Stimulated activated CD4-positive, alpha-beta T cell treated with anti-CD3 and anti-CD28 coated beads, Interleukin-2, amount 100 ng/mL, for 24 hours (primary cell): ENCODE measurements at places on chromosomes 16 and 17.

- no peak for DNase-seq
Observed at GRCh38 chr16:79121906-79122305, 478.6 kb downstream of the MAF start.

DNA sequence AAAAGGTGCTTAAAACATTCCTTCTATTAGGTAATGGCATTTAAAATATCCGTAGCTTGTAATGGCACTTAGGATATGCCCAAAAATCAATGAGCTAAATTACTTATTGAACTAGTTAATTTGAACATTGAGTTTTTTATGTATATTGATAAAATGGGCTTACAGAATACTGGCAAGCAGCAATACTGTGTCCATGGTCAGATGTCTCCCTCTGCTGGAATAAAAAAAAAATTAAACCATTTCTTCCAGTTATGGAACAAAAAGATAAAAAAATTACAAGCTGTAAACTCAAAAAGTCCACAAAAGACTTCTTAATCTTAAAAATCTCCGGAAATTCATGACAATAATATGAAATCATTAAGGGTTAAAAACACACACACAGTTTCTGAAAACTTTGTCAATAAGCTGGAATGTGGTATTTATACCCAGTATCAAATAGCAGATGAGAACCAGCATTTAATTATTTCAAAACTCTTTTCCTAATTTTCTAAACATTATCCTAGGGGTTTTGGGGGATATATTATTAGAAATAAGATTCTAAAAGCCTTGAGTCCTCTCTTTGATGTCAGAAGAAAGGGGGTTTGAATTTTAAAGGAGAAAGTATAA, 21.5 kb upstream of the PSMD7 start:
- no peak for DNase-seq

- DNase-seq: no peak
Observed at GRCh38 chr16:842061-842476, 41.5 kb upstream of the GNG13 start.

GRCh38 chr16:81532491-81533174, 88.0 kb downstream of the CMIP start:
- no peak for DNase-seq

DNA sequence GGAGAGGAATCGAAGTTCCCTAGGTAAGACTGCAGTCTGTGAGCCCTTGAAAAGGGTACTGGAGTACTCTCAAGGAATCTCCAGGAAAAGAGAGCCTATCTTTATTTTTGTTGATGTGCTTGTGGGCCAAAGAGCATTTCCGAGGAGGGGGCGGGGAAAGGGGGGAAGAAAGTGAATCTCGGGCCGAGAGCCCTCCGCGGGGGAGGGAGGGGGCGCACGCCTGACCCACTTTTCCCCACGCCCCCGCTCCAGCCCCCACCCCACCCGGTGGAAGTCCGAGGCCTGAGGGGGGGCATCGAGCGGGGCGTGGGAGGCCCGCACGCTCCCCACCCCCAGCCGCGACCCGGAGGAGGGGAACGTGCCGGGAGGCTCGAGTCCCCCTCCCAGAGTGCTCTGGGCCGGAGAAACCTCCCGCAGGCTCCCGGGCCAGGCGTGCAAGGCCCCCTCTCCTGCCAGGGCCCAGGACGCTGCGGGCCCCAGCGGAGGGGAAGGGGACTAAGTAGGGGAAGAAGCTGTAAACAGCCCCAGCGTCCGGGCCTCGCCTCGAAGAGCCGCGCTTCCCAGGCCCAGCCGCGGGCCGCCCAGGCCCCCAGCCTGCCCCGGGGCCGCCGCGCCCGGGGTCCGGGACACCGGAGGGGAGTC, 444 bp downstream of the HELZ start:
- peak; percentile 22 for DNase-seq

GRCh38 chr16:1225051-1225451, at the start of gene TPSG1:
Gene TPSG1 (minus strand): TSS chr16:1225268. CDS start chr16:1225252, 16 bp downstream.
- no peak for DNase-seq

DNA sequence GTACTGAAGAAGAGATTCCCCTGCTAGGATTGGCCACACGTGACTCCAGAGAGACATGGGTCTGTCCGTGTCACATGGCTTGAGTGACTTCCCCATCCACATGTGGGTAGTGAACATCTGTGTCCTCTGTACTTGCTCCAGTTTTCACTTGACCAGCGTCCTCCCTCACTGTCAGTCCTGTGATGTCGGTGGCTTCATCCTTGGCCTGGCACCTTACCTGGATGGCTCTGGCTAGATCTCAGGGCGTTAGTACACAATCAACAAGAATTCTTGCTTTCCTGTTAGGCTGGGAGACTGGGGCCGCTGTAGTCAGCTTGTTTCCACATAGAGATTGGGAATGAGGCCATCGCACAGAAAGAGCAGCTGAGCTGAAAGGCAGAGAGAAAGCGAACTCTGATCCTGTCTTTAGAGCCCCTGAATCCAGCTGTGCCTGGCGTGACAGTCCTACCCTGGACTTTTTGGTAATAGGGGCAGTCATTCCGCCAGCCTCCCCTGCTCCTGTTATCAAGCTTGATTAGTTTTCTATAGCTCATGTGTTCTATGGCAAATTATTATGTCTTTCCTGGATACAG, 227.3 kb downstream of the SNX29 start:
- no peak for DNase-seq

- no peak for DNase-seq
Observed at GRCh38 chr16:5449901-5450300, 352.3 kb upstream of the EEF2KMT start.

DNA sequence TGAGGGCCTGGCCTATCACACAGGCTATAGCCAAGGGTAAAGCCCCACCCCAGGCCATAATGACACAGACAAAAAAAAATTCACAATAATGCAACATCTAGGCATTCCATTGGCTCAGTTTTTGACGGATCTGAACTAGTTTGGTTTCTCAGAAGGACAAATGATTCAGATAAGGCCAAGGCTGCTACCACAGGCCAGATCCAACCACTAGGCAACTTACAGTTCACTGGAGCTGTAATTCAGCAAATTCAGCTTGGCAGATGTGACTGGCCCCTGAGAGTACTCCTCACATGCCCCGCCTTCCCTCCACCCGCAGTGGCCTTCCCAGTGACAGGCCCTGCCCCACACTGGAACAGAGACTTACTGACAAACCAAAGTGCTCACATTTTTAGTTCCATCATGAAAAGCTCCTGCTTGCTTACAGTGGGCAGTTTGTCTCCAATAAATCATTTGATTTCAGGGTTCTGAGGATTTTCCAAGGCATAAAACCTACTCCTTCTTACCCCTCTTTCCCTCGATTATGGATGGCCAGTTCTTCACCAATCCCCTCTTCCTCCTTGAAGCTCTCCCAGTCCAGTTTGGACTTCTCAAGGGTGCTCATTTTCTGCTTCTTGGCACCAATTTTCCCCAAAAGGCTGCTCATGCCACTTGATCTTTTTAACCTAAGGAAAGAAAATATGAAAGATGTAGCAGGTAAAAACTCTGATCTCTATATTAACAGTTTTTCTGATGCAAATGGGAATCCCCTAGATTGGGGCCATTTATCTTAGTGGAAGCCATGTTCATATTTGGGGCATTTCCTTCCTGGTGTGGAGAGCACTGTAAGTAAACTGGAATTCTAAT, 53.3 kb upstream of the BCAR1 start:
- no peak for DNase-seq

GRCh38 chr16:56919099-56919800, 12.7 kb upstream of the HERPUD1 start:
- no peak for DNase-seq

DNA sequence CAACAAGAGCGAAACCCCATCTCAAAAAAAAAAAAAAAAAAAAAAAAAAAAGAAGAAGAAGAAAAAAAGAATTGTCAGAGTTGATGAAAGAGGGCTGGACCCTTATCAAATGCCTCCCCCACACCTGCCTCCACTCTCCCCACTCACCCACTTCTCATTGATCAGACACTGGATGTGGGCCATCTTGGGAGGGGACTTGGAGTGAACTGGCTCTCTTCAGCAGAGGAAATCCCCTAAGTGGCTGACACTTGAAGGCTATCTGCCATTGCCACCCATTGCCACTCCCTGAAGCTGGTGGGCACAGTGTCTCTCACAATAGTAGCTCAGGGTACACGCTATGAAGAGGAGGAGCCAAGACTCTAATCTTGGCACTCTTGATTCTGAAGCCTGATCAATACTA, 1.6 kb downstream of the ITGA2B start:
- DNase-seq: no peak

DNA sequence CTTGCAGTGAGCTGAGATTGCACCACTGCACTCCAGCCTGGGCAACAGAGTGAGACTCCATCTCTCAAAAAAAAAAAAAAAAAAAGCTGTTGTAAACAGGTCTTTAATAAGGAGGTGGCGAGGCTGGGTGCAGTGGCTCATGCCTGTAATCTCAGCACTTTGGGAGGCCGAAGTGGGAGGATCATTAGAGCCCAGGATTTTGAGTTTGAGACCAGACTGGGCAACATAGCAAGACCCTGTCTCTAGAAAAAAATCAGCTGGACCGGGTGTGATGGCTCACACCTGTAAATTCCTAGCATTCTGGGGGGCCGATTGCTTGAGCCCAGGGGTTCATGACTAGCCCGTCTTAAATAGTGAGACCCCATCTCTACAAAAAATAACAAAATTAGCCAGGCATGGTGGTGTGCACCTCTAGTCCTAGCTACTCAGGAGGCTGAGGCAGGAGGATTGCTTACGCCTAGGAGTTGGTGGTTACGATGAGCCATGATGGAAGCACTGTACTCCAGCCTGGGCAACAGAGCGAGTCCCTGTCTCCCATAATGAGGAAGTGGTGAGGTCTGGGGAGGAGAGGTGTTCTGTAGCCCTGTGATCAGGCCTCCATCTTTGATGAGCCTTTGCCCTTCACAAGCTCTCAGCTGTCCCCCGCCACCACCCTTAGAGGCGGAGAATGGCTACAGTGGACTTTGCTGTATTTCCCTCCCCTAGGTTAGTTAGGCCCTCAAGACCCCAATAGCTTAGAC, 36.2 kb downstream of the ZNF778 start:
- DNase-seq: no peak

GRCh38 chr16:10964891-10965326, 20.5 kb downstream of the CLEC16A start:
- peak; percentile 74 for DNase-seq

DNA sequence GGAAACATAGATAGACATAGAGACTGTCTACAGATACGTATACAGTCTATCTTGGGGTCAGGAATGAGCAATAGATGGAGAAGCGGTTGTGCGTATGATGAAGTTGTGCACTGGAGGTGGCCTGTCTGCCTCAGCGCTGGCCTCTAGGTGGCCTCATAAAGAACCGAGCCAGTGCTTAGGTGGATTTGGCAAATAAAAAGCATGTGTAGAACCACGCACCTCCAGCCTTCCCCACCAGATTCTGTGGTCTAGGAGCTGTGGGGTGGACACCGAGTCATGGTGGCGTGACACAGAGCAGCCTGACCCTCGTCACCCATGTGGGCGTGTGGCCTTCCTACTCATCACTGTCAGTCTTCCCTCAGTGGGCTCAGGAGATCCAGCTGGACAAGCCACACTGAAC, 34.0 kb downstream of the PGS1 start:
- peak; percentile 39 for DNase-seq

DNA sequence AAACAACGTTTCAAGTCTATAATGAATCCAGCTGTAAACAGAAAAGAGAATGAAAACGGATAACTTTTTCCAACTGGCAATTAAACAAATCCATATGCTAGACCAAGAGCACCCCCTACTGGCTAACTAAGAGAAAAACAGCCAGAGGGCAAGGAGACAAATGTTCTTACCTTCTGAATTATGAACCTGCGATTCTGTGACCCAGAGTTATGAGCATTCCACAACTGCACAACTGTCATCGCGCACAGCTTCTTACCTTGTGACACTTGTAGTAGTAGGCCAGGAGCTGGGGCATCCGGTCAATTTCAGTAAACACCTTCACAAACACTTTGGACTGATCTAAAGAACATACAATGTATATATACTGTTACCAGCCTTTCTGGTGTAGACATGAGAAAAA, 18.6 kb downstream of the COG7 start:
- DNase-seq: peak; percentile 21

DNA sequence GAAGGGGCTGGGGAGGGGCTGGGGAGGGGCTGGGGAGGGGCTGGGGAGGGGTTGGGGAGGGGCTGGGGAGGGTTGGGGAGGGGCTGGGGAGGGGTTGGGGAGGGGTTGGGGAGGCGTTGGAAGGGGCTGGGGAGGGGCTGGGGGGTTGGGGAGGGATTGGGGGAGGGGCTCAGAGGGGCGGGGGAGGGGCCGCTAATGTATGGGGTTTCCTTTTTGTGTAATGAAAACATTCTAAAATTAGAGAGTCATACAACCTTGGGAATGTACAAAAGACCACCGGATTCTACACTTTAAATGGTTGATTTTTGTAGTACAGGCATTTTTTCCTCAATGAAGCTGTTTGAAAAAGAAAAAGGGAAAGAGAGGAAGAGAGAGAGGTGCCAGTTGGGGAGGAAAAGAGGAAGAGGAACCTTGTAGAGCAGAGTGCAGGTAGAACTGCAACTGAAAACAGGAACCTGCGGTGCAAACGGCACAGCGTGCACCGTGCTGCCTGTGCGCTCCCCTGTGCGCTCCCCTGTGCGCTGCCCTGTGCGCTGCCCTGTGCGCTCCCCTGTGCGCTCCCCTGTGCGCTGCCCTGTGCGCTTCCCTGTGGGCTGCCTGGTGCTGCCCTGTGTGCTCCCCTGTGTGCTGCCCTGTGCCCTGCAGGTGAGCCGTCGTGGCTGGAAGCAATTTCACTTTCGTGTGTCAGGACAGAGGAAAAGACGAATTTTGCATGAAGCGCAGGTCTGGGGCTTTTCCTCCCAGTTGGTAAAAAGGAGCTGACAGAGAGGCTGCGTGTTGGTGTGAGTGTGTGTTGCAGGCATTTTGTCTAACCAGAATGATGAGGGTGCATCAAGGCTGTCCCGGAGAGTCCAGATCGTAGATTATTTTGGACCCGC, 40.8 kb downstream of the METRNL start:
- no peak for DNase-seq

DNA sequence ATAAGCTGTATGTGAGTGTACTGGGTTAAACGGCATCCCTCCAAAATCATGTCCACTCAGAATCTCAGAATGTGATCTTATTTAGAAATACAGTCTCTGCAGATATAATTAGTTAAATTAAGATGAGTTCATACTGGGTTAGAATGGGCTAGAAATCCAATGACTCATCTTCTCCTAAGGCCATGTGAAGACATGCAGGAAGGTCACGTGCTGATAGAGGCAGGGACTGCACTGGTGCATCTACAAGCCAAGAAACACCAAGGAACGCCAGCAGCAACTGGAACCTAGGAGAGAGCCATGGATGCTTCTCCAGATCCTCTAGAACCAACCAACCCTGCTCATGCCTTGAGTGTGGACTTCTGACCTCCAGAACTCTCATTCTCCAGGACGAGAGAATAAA, 241.0 kb downstream of the XYLT1 start:
- DNase-seq: no peak

- no peak for DNase-seq
Observed at GRCh38 chr17:33982909-33983308, 272.2 kb upstream of the CCL2 start.

DNA sequence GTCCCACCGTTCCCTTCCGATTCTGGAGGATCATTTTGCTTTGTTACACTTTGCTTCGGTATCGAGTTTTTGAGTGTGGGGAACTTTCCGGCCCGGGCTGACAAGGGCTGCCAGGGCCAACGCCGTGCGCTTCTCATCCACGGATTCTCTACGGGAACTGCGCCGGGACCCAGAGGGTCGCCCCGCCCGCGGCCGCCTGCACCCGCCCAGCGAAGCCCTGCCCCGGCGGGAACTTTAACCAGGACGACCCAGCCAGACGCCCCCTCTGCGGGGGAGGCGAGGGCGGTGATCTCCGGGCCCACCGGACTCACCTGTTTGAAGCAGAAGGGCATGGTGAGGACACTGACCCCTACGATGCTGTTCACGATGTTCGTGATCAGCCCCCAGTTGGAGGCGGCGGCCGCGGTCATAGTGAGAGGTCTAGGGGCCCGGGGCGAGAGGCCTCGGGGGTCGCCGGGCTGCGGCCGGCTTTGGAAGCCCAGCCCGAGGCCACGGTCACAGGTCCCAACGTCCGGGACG, 536 bp downstream of the SLC38A10 start:
- peak; percentile 24 for DNase-seq
